A549 treated with DMSO at 1 μM for 4 hours (cell line): ENCODE measurements at places on chromosomes 6 and 20. TPM values are rescaled to one million over a fixed set of nuclear protein-coding genes. Genes with fewer than 3 reads are reported as not detected.

The LY6G5B gene
- total RNA-seq: 3.6 to 5.8 TPM (median 5.1 TPM) in 5 replicates

The TRIM38 gene
- total RNA-seq: 1.8 to 2.1 TPM (median 2.0 TPM) in 5 replicates

The DEK gene
- 83.6 to 102 TPM (median 93.4 TPM) in 5 replicates for total RNA-seq

The KCNK17 gene
- total RNA-seq: not detected in 5 replicates

The ELOVL4 gene
- 1.3 to 2.1 TPM (median 1.8 TPM) in 5 replicates for total RNA-seq

The SPATA2 gene
- total RNA-seq: 8.0 to 9.6 TPM (median 8.6 TPM) in 5 replicates

The PBOV1 gene
- not detected in 5 replicates for total RNA-seq

The KIAA0408 gene
- 5.9 to 7.1 TPM (median 6.5 TPM) in 5 replicates for total RNA-seq
